Activated CD8-positive, alpha-beta memory T cell treated with anti-CD3 and anti-CD28 coated beads for 4 hours (primary cell): ENCODE measurements at places on chromosomes 4 and X.

DNA sequence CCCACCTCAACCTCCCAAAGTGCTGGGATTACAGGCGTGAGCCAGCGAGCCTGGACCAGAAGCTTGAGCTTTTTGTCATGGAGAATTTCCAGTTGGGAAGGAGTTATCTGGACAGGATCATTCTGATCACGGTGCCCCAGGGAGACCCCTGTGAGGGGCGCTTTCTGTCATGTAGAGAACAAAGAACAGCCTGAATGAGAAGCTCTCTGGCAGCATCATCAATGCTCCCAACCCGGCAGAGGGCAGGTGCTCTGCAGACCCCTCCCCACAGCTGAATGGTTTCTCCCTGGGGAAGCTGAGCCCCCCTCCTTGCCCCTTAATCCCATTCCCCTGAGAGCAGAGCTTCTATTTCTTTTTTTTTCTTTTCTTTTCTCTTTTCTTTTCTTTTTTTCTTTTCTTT, 7.3 kb upstream of the CSF2RA start:
- DNase-seq: no peak

DNA sequence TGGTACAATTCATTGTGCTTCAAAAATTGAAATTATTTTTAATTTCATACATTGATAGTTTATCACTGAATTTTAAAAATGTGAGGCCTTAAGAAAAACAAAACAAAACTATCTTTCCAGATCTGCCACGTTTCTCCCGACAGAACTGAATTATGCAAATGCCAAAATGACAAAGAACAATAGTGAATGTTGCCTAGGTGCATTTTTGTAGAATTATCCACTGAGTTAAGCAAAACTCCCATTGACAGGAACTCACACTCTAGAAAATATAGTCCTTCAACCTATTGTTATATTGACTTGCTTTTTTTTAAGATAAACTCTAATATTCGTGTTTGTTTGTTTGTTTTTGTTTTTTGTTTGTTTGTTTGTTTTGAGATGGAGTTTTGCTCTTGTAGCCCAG, 6.5 kb downstream of the PCGF3 start:
- DNase-seq: no peak

GRCh38 chr4:163665521-163666331, 171.2 kb downstream of the TMA16 start:
- no peak for DNase-seq

DNA sequence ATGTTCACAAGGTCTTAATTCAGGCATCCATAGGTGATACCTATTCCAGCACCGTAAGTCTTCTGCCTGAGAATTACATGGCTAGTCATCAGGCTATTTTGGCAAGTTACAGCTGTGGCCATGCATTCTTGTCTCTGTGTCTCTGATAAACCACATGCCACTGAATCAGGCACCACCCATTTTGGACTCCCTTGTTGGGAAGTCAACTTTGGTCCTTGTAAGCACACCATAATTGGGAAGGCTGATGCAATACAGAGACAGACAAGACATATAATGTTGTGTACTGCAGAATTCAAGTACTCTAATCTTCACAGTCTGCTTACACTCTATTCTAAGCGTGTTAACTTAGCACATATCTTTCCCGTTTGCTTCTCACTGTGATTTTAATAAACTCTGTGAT, 483.7 kb upstream of the FTHL17 start:
- no peak for DNase-seq

- DNase-seq: no peak
Observed at GRCh38 chr4:118113220-118113619, 78.9 kb downstream of the NDST3 start.

GRCh38 chr4:39036172-39036571, 4.0 kb upstream of the TMEM156 start:
- DNase-seq: no peak

- no peak for DNase-seq
Observed at GRCh38 chrX:136386826-136387225, 86.1 kb downstream of the ADGRG4 start.

- no peak for DNase-seq
Observed at GRCh38 chrX:118675326-118675965, 52.0 kb upstream of the IL13RA1 start.

GRCh38 chr4:145843639-145844038, 95.0 kb downstream of the ZNF827 start:
- DNase-seq: no peak

- no peak for DNase-seq
Observed at GRCh38 chr4:109029987-109030386, 267.1 kb upstream of the ETNPPL start.

GRCh38 chr4:10421344-10422055, 35.7 kb downstream of the ZNF518B start:
- no peak for DNase-seq

GRCh38 chr4:145034727-145035211, 63.2 kb downstream of the ANAPC10 start:
- no peak for DNase-seq

DNA sequence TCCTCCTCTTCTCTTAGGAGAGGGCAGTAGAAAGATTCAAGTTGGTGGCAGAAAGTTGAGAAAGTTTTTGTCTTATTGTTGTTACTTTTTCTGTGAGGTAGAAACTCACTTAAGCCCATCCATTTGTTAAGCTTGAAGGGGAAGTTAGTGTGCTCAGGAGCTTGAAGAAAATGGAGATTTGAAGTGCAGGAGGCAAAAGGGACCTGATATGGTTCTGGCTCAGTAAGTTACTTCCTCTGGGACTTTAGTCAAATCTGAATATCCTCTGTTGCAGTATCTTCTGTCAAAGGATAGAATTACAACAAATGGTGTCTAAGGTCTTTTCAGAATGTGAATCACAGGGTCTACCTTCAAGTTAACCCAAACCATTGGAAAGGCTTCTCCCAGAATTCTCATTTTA, 46.2 kb downstream of the CXCL13 start:
- no peak for DNase-seq

DNA sequence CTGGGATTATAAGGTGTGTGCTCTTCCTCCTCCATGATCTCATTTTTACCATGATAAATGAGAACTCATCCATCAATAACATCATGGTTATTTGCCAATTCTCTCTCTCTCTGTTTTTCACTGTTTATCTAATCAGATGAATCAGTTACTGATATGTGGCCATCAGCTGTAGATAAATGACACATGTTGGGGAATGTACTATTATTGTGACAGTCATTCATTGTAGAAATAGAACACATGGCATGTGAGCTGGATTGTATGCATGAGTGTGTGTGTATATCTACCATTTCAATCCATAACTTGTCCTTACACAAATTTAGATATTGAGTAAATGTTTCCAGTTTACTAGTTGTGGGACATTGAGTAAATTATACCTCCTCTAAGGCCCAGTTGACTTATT, 53.0 kb downstream of the OSTC start:
- DNase-seq: no peak

GRCh38 chrX:88424071-88424470, 323.0 kb upstream of the CPXCR1 start:
- no peak for DNase-seq

- no peak for DNase-seq
Observed at GRCh38 chrX:39984191-39984956, 113.4 kb downstream of the BCOR start.

- DNase-seq: no peak
Observed at GRCh38 chr4:173282626-173283025, 51.5 kb downstream of the HMGB2 start.

DNA sequence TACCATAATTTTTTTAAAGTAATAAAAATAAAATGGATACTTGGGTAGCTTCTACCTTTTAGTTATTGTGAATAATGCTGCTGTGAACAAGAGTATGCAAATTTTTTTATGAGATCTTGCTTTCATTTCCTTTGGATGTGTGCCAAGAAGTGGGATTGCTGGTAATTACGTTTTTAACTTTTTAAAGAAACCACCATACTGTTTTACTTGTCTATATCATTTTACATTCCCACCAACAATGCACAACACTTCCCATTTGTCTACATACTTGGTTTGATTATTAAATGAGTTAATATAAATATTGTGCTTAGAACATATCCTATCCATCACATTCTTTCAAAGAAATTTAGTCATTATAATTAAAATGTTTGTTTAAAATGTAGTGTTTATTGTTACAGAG, 3.9 kb upstream of the SULT1B1 start:
- DNase-seq: no peak

DNA sequence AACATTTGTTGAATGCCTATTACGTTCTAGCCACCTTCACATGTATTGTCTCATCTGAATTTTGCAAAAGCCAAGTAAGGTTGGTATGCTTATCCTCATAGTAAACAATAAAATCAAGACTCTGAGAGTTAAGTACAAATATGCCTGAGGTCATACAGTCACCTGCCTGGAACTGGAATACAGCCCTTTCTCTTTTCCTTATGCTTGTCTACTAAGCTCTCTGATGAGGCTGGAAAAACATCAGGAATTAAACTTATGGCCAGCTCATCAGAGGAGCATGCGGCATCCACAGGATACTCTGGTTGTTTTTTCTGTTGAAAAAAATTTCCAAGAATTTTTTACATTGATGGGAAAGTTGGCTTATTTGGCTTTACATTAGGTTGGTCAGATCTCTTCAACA, 35.5 kb downstream of the NCAPG start:
- no peak for DNase-seq
